ENCODE measurements at places on chromosomes 11 and 22. TPM values are rescaled to one million over a fixed set of nuclear protein-coding genes. Genes with fewer than 3 reads are reported as not detected.

DNA sequence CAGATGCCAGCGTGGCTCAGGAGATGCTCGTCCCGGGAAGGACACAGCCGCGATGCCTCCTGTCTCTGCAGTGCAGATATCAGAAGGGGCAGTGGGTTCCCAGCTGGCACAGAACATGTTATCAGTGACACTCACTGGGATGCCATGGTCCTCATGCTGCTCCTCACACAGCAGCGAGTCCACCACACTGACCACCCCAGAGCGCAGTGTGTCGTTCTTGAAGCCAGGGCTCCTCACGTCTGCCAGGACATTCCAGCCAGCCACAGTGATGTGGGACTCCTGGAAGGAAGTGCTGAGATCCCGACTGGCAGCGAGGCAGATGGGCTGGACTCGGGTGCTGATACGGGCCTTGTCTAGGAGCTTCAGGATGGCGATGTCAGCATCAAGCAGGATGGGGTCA, 13.1 kb upstream of the SLC1A2 start:
- no peaks in the 10 kb centered on the region for H3K36me3 ChIP-seq
- peaks cover 2% of the 10 kb centered on the region for H3K4me1 ChIP-seq
- peaks cover 8% of the 10 kb centered on the region for H3K27me3 ChIP-seq
- DNase-seq, result no peak

- H3K4me1 ChIP-seq, result peaks cover 28% of the 10 kb centered on the region
- H3K27ac ChIP-seq, result peak overlapping the region; percentile 29
- H3K27me3 ChIP-seq, result no peaks in the 10 kb centered on the region
- no peak overlapping the region for H3K4me3 ChIP-seq
- no peak for DNase-seq
Observed at GRCh38 chr11:13111813-13112130, 102.7 kb downstream of the RASSF10 start.

DNA sequence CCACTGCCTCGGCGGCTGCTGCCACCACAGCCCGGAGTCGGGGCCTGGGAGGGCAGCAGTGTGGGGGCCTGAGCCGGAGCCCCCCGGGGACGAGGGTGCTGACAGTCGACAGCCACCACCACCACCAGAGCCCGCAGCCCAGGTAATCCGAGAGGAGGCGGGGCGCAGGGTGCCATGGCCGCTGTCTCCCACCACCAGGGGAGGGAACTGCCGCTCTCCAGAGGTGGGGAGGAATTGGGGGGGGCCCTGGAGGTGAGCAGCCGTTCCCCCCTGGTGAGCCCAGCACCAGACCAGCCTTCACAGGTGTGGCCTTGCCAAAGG, 12.6 kb downstream of the TRIOBP start:
- H3K27ac ChIP-seq, result no peak overlapping the region
- DNase-seq, result no peak
- H3K27me3 ChIP-seq, result no peaks in the 10 kb centered on the region
- no peaks in the 10 kb centered on the region for H3K4me1 ChIP-seq
- no peaks in the 10 kb centered on the region for H3K36me3 ChIP-seq

DNA sequence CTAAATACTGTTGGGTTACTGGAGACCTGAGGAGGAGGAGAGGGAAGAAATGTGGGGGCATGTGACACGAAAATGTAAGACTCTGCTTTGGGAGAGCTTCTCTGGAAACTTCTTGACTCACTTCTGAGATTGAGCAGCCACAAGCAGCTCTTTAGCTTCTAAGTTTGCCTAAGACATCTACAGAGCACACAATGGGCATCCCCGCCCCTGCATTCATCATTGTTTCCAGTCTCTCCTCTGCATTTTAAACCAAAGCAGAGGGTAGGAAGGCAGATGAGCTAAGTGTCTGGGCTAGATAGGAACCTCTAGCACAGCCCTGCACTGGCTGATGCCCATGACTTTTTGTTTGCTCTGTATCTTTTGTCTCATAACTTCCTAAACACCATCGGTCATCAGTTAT, 2.1 kb upstream of the OR52D1 start:
- DNase-seq, result no peak
- H3K27me3 ChIP-seq, result no peaks in the 10 kb centered on the region
- no peaks in the 10 kb centered on the region for H3K36me3 ChIP-seq
- H3K27ac ChIP-seq, result no peak overlapping the region
- H3K4me1 ChIP-seq, result no peaks in the 10 kb centered on the region
- no peak overlapping the region for H3K4me3 ChIP-seq

DNA sequence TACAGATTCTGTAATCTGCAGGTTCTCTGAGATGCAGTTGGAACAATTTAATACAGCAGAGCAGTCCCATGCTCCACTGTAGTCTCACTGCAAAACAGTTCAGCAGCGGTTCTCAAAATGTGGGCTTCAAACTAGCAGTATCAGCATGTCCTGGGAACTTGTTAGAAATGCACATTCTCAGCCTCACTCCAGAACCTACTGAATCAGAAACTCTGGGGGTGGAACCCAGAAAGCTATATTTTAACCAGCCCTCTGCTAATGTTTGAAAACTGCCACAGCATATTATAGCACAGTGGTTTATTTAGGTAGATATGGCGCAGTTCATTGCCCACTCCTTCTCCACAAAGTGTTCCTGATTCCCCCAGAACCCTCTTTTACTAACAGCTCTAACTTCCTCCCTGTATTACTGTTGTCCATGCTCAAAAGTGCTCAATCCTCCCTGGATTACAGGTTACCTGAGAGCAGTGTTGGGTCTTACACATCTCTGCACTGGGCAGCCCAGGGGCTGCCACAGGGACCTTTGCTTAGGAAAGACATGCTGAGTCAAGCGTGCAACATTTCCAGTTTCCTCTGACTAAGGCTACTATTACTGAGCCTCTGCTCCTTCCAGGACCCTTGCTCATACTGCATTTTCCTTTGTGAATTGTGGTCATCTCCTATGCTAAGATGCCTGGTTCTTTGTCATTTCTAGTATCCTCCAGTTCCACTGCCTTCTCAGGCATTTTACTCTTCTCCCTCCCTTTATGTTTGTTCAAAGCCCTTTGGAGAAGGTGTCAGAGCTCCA, 7.7 kb upstream of the DGAT2 start:
- H3K27ac ChIP-seq, result no peak overlapping the region
- H3K4me1 ChIP-seq, result peaks cover 6% of the 10 kb centered on the region
- H3K36me3 ChIP-seq, result no peaks in the 10 kb centered on the region

DNA sequence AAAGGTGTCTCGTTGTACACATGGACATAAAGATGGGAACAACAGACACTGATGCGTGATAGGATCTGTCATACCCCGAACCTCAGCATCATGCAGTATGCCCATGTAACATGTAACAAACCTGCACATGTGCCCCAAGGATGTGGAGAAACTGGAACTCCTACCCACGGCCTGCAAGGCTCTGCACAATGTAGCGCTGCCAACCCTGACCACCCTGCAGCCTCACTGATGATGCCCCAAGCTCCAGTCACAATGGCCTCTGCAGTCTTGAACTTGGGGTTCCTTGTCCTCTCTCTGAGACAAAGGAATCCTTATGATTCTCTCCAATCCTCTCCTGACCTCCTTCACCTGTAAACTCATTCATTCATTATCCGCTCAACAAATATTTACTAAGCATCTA, 14.2 kb downstream of the LMO1 start:
- DNase-seq, result no peak
- H3K27ac ChIP-seq, result no peak overlapping the region
- no peaks in the 10 kb centered on the region for H3K36me3 ChIP-seq

CNGA4 gene
- total RNA-seq, result 0.31 TPM

AIFM3 gene
- total RNA-seq, result 0.67 TPM

LMO2 gene
- 1.8 TPM for total RNA-seq

Measured in astrocyte (in vitro differentiated cells and primary cell).